ENCODE measurements at places on chromosomes 5 and 9. TPM values are rescaled to one million over a fixed set of nuclear protein-coding genes. Genes with fewer than 3 reads are reported as not detected.

Gene C9orf50
- total RNA-seq, result not detected

DNA sequence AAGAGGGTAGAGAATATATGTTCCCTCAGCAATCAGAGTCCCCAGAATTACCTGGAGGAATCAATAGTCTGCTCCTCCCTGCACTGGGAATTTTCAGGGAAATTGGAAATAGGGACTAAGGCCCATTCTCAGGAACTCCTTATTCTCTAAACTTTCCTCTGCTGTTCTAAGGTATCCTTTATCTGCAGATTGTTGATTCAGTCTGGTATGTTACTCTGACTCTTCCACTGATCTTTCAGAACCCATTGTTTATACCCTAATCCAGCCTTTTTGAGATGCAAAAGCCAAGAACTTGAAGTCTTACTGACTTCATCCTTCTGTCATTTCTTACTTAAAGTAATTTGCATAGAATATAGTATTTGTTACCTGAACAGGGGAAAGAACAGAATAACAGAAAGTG lies 143.5 kb upstream of the PPP1R2B start:
- no peaks in the 10 kb centered on the region for H3K36me3 ChIP-seq
- H3K27ac ChIP-seq, result no peak overlapping the region
- H3K4me1 ChIP-seq, result no peaks in the 10 kb centered on the region
- peaks cover 10% of the 10 kb centered on the region for H3K27me3 ChIP-seq
- no peak overlapping the region for H3K4me3 ChIP-seq

Gene CCDC180
- 5.1 TPM for total RNA-seq

- DNase-seq, result no peak
- peaks cover under 1% of the 10 kb centered on the region for H3K4me1 ChIP-seq
- H3K4me3 ChIP-seq, result no peak overlapping the region
- no peaks in the 10 kb centered on the region for H3K36me3 ChIP-seq
Measured at GRCh38 chr9:128285033-128285784, 9.1 kb downstream of the SWI5 start.

- H3K27ac ChIP-seq, result no peak overlapping the region
- DNase-seq, result no peak
- H3K36me3 ChIP-seq, result no peaks in the 10 kb centered on the region
- H3K4me1 ChIP-seq, result no peaks in the 10 kb centered on the region
Measured at GRCh38 chr5:125891061-125891725, 532.0 kb upstream of the GRAMD2B start.

Gene STRBP
- total RNA-seq, result 20.4 TPM

DNA sequence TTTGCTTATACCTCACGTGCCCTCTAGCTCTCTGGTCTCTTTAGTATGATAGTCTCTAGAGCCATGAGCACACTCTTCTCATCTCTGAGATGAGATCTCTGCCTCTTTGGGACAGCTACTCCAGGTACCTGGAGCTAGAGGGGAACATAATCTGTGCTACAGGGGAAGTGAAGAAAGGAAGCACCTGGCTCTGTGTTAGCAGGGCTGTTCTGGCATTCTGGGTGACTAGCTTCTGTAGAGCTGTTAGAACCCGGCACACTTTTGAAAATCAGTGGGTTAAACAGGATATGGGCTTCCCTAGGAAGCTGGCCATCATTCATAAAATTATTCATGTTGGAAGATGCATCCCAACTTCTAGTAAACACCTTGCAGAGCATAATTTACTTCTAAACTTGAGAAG lies 224.8 kb downstream of the MCTP1 start:
- no peak overlapping the region for H3K27ac ChIP-seq
- no peaks in the 10 kb centered on the region for H3K4me1 ChIP-seq
- no peaks in the 10 kb centered on the region for H3K36me3 ChIP-seq
- no peak overlapping the region for H3K4me3 ChIP-seq
- DNase-seq, result no peak

DNA sequence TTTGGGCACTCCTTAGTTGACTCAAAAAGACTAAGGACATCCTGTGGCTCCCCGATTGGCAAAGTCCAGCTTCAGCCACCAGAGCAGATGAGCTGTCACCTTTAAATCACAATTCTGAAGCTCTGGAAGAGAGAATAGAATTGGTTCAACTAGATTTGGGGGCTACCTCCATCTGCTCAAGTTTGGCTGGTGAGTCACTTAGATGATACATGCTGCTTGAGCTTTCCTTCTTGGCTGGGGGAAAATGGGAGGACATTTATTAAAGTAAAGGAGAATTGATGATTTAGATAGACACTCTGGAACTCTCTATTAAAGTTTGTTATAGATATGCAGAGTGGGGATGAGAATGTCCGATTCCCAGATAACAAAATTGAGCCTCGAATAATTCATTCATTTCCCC lies 30.0 kb upstream of the GRIA1 start:
- no peak overlapping the region for H3K27ac ChIP-seq
- no peaks in the 10 kb centered on the region for H3K4me1 ChIP-seq
- H3K36me3 ChIP-seq, result no peaks in the 10 kb centered on the region
- no peaks in the 10 kb centered on the region for H3K27me3 ChIP-seq
- no peak for DNase-seq
- no peak overlapping the region for H3K4me3 ChIP-seq
